ENCODE measurements at places on chromosomes 11 and 22.

DNA sequence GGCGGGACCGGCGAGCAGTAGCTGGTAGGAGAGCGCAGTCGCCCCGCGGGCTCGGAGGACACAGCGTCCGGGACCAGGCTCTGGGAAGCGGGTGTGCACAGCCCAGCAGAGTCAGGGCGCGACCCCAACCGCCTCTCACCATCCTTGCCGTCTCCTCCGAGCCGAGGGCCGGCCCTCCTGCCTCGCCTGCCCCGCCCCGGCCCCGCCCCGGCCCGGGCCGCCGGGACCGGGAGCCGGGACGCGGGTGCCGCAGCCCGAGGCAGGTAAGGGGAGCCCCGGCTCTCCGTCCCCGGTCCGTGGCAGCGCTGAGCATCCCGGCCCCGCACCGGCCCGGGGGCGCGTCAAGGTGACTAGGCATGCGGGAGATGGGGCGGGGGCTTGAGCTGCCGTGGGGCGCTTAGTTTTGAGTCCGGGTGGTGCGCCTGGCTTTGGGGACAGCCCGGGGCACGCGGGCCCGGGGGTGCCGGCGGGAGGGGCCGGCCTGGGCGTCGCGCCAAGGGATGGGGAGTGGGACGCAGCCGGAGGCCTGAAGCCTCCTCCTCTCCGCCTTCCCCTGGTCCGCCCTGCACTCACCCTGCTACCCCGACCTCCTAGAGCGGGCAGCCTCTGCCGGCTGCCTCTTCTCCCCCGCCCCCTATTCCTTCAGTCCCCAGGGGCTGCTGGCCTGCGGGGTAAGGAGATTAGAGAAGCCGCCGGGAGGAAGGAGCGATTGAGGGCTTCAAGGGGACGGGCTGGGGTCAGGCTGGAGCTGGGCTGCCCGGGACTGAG, at the start of gene ABCG4:
TSS of gene ABCG4 (plus strand) at position 35 of the 768 bp plus-strand sequence. CDS start 914 bp downstream, outside the sequence.
- DNase-seq, result no peak

DNA sequence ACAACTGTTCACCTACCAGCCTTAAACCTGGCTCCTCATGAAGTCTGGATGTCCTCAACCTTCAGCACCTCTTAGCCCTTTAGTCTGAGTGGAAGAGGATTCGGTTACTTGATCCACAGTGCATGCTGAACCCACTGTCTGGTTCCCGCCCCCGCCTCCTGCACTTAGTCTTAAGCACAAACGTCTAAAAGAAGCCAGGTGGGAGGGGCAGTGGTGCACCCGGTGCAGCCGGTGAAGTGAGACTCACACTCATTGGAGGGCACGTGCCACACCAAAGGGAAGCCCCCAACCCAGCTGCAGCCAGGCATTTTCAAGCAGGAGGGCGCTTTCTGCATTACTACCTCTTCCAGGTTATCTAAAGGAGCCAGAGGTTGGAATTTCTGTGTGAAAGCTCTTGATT, 146.8 kb downstream of the COMMD9 start:
- peak; percentile 23 for DNase-seq

DNA sequence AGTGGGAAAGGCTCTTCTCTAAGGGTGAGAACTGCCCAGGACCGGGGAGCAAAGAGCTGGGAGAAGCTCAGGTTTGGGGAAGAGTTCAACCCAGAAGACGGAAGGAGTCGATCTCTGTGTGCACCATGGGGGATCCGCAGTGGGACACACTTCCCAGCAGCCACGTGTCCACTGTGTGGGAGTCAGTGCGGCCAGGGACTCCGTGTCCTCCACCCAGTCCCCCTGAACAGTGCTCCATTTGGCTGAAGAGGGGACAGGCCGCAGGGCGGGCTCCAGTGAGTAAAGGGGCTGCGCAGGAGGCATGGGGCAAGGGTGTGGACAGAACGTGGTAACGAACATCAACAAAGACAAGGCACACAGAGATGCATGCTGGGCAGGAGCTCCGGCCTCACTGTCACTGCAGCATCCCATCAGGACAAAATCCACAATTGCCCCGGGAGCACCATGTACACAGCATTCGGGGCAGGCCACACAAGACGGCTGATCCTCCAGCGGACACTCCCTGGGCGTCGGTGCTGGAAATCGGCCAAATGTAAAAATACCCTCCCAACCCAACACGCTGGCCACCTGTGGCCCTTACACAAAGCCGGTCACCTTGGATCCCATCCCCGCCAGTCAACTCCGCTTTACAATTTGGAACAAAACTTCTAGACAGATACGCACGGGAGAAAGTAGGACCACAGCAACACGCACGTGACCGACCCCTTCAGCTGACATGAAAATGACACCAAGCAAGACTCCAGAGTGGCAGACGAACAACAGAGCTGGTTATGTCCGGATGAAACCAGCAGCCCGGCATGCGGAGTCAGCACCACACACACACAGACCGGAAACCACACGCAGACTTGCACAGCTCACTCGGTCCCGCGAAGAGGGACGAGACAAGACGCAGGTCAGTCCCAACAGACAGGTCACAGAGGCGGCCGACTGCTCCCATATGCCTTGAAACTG, 366.8 kb downstream of the SHANK2 start:
- no peak for DNase-seq

GRCh38 chr11:73729594-73730206, 31.2 kb downstream of the RAB6A start:
- DNase-seq, result no peak

DNA sequence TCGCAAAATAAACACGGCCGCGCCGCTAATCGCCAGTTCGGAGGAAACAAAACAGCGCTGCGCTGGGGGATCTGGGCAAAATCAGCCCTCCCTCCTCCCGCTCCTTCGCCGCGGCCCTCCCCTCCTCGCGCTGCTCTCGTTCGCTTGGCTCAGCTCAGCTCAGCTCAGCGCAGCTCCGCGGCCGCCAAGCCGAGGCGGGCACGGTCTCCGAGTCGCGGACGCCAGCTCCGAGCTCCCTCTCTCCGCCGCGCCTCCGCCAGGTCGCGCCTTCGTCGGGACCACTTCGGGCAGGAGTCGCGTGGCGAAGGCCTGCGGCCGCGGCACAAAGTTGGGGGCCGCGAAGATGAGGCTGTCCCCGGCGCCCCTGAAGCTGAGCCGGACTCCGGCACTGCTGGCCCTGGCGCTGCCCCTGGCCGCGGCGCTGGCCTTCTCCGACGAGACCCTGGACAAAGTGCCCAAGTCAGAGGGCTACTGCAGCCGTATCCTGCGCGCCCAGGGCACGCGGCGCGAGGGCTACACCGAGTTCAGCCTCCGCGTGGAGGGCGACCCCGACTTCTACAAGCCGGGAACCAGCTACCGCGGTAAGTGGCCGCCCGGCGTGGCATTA, at the start of gene SPON1:
TSS of gene SPON1 (plus strand) at position 162 of the 607 bp plus-strand sequence. CDS start at position 344, 182 bp downstream.
- peak; percentile 35 for DNase-seq

GRCh38 chr11:38667359-38667758, 2069.3 kb upstream of the RAG2 start:
- DNase-seq, result no peak

- DNase-seq, result no peak
Observed at GRCh38 chr22:34080433-34080832, 160.2 kb upstream of the LARGE1 start.

- no peak for DNase-seq
Observed at GRCh38 chr22:37167981-37168647, 18.4 kb upstream of the IL2RB start.

- DNase-seq, result no peak
Observed at GRCh38 chr11:71936825-71937224, 8.0 kb downstream of the RNF121 start.

DNA sequence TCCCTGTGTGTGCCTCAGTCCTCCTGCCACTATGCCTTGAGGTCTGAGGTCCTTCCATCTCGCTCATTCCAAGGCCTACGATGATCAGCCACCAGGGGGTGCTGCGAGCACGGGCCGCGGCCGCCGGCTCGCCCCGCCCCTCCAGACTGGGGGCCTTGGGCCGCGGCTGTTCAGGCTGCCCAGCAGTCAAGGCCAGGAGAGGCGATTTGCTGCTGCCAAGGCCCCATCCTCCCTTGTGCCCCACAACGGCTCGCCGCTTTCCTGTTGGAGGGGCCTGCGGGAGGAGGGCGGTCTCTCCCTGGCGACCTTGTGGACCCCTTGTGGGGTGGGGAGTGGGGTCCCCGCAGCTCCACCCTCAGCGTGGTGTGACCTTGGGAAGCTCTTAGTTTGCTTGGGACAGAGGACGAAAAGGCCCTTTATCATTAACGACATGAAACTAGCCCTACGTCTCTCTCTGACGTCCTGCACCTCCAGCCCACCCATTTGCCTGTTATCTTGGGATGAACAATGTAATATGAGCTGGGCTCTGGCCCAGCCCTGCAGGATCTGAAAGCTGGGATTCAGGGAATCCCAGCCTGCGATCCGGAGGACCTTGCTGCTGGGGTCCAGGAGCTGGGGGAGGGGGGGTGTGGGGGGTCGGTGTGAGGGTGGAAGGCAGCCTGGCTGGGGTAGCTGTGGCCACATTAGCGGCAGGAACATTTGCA, 5.3 kb upstream of the GALR3 start:
- DNase-seq, result peak; percentile 70

GRCh38 chr22:39433476-39434242, 23.2 kb upstream of the MGAT3 start:
- no peak for DNase-seq

DNA sequence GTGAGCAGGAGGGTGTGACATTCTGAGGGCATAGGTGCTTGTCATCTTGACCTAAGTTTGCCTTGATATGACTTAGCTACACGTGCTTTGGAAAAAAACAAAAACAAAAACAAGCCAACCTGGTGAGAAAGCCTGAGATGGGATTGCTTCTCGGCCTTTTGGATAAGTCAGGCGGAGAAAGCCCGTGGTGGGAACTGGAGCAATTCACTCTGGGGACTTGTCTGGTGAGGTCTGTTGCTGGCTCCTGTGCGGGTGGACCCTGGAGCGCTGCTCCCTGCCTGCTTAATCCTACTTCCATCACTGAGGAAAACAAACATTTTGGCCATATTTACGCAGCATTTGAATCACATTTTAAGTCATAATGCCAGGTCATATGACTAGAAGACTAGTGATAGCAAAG, 100.3 kb downstream of the SNX19 start:
- DNase-seq, result no peak

DNA sequence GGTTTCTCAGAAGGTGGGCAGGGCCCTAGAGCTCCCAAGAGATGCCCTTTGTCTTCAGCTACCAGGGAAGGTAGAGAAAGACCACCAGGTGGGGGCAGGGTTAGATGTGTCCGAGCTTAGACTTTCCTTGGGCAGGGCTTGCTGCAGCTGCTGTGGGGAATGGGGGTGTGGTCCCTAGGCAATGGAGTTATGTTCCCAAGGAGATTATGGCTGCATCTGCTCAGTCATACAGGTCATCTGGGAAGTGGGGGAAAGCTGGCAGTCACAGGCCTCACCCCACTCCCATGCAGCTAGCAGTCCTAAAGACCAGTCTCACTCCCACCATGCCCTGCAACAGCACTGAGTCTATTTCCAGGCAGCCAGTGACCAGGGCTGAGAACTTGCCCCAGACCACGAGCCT, 29.5 kb downstream of the MMP27 start:
- DNase-seq, result no peak

- no peak for DNase-seq
Observed at GRCh38 chr11:69545976-69546617, 64.6 kb downstream of the LINC01488 start.
